ENCODE measurements at places on chromosomes 3 and 15. TPM values are rescaled to one million over a fixed set of nuclear protein-coding genes. Genes with fewer than 3 reads are reported as not detected.

The CLRN1 gene
- not detected for total RNA-seq

The VEPH1 gene
- 0.96 TPM for total RNA-seq

DNA sequence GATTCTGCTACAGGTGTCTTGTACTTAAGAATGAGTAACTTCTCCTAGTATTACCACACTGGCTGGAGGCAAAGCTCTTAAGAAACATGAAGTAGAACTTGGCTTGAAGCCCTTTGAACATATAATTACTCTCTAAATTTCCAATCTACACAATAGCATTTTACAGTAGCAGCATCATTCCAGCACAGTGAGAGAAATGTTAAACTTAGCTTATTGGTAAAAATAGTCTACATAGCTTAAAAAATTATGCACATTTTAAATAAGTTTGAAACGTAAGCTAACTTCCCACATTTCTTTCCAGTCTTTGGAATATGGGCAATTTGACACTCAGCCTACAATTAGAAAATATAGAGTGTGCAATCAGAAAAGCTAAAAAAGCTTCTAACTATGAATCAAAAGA is 32.8 kb upstream of the TOP2B start:
- H3K4me1 ChIP-seq, result no peaks in the 10 kb centered on the region
- H3K4me3 ChIP-seq, result no peak overlapping the region
- H3K27me3 ChIP-seq, result no peaks in the 10 kb centered on the region
- no peaks in the 10 kb centered on the region for H3K36me3 ChIP-seq
- H3K27ac ChIP-seq, result no peak overlapping the region

- H3K4me3 ChIP-seq, result no peak overlapping the region
- peaks cover 68% of the 10 kb centered on the region for H3K4me1 ChIP-seq
- no peaks in the 10 kb centered on the region for H3K36me3 ChIP-seq
- H3K27ac ChIP-seq, result no peak overlapping the region
Observed at GRCh38 chr3:133469140-133469731, 69.4 kb downstream of the BFSP2 start.

DNA sequence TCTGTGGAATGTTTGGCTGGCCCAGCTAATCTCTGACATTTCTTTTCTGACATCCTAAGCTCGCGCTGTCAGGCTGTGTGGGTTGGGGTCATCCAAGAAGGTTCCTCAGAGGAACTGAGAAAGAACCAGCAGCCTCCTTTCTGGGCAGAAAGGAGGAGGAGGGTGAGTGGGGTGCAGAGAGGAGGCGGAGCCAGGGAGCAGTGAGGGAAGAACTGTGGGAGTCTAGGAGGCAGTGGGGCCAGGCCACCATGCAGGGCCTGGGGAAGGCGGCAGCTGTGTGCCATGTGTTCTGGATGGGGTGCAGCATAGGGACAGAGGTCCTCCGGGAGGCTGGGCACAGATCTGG is 5.3 kb downstream of the SEMA7A start:
- H3K4me3 ChIP-seq, result no peak overlapping the region
- H3K4me1 ChIP-seq, result no peaks in the 10 kb centered on the region
- H3K36me3 ChIP-seq, result no peaks in the 10 kb centered on the region
- H3K27ac ChIP-seq, result no peak overlapping the region

DNA sequence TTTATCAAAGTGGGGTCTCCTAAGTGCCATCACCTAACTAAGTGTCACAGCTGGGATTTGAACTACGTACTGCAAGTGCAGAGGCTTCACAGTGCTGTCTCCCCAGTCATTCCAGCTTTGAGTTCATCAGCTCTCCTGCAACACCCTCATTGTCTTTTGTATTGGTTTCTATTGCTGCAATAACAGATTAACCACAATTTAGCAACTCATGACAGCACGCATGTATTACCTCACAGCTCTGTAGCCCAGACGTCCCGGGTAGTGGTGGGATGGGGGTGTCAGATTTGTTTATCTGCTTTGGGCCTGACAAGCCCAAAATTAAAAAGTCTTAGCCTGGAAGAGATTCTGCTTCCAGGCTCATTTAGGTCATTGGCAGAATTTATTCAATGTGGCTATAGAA is 220.5 kb upstream of the LRRN1 start:
- no peak overlapping the region for H3K27ac ChIP-seq
- no peak overlapping the region for H3K4me3 ChIP-seq
- no peak for DNase-seq
- no peaks in the 10 kb centered on the region for H3K27me3 ChIP-seq

DNA sequence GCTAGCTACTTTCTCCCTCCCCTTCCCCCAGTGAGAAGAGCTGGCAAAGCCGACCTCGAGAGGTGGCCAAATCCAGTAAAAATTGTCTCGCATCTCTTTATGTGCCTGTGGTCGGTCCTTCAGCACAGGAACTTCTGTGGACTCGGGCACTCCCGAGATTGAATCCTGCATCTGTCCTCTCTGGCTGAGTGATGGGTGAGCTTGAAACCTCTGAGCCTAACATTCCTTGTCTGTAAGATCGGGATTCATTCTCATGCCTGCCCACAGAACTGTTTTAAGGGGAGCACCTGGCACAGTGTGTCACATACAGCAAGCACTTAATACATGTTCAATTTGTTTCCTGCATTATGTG is 11.3 kb downstream of the CX3CR1 start:
- DNase-seq, result no peak
- H3K36me3 ChIP-seq, result no peaks in the 10 kb centered on the region
- H3K4me3 ChIP-seq, result no peak overlapping the region
- no peak overlapping the region for H3K27ac ChIP-seq

- no peak overlapping the region for H3K27ac ChIP-seq
- no peaks in the 10 kb centered on the region for H3K27me3 ChIP-seq
- DNase-seq, result no peak
- no peak overlapping the region for H3K4me3 ChIP-seq
- no peaks in the 10 kb centered on the region for H3K36me3 ChIP-seq
- no peaks in the 10 kb centered on the region for H3K4me1 ChIP-seq
Observed at GRCh38 chr3:145911016-145911415, 250.0 kb downstream of the PLOD2 start.

GRCh38 chr15:68432441-68433064 is 590 bp upstream of the ITGA11 start:
- H3K27ac ChIP-seq, result no peak overlapping the region
- H3K36me3 ChIP-seq, result no peaks in the 10 kb centered on the region
- peak overlapping the region; percentile 50 for H3K4me3 ChIP-seq

- H3K27ac ChIP-seq, result no peak overlapping the region
- no peaks in the 10 kb centered on the region for H3K36me3 ChIP-seq
- H3K4me3 ChIP-seq, result no peak overlapping the region
Observed at GRCh38 chr3:45612918-45613602, 18.5 kb downstream of the LIMD1 start.

GRCh38 chr3:9178697-9179096 is 70.7 kb downstream of the SRGAP3 start:
- H3K4me3 ChIP-seq, result no peak overlapping the region
- no peak for DNase-seq
- H3K27me3 ChIP-seq, result no peaks in the 10 kb centered on the region
- H3K36me3 ChIP-seq, result no peaks in the 10 kb centered on the region

DNA sequence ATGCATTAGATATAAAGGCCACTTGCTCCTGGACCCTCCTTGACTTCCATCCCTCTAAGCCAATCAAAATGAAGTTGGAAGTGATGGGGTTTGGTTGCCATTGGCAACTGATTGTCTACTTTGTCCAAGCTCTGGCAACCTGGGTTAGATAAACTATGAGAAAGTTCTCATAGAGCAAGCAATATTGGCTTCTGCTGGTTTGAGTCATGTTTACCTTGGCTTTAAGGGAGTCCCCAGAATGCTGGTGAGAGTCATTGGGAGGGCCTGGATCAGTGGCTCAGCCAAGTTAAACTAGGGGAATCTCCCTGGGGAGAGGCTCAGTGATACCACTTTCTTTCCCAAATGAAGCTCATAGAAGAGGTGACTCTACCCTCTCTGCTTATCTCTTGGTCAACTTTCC is 176.3 kb upstream of the ROPN1 start:
- no peaks in the 10 kb centered on the region for H3K4me1 ChIP-seq
- H3K27me3 ChIP-seq, result no peaks in the 10 kb centered on the region
- H3K27ac ChIP-seq, result no peak overlapping the region
- DNase-seq, result no peak
- no peak overlapping the region for H3K4me3 ChIP-seq

The DPPA4 gene
- 215 TPM for total RNA-seq

DNA sequence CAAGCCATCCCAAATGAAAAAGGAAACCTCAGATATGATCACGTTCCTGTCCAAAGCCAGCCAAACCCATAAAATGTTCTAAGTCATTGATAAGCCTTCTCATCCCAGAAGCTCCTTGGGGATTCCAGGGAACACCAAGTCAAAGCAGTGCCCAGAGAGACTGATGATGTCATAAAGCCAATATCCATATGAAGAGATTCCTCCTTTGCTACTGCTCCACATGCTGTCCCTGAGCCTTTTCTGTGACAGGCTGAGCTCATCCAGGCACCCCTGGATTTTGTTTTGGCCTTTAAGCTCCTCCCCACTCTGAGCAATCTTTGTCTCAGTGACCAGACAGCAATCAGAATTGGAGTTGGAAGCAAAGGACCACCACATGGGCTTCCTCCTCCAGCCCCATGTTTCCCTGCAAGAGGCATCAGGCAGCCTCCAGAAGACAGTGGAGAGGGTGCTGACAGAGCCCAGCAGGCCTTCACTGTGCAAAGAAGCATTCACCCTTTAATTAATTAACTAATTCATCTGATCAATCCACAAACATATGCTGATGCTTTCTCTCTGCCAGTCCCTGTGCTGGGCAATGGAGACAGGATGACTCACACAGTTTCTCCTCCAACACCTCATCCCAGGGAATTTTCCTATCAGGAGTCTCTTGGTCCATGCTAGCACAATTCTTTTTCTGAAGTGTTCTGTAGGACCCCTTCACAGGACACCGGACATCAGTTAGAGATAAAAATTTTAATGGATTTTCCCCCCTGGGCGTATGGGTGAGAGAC is 25.0 kb downstream of the MEX3B start:
- no peak overlapping the region for H3K4me3 ChIP-seq
- DNase-seq, result peak; percentile 6
- H3K36me3 ChIP-seq, result no peaks in the 10 kb centered on the region
- no peak overlapping the region for H3K27ac ChIP-seq
- H3K27me3 ChIP-seq, result no peaks in the 10 kb centered on the region
- no peaks in the 10 kb centered on the region for H3K4me1 ChIP-seq

- H3K36me3 ChIP-seq, result no peaks in the 10 kb centered on the region
- peaks cover 7% of the 10 kb centered on the region for H3K4me1 ChIP-seq
- no peak overlapping the region for H3K27ac ChIP-seq
Observed at GRCh38 chr3:129942296-129942695, 32.2 kb upstream of the TRH start.

The CDCP1 gene
- total RNA-seq, result 0.12 TPM

GRCh38 chr3:58722561-58722960 is 56.0 kb upstream of the FAM3D start:
- no peaks in the 10 kb centered on the region for H3K27me3 ChIP-seq
- no peaks in the 10 kb centered on the region for H3K36me3 ChIP-seq
- no peak overlapping the region for H3K27ac ChIP-seq
- DNase-seq, result no peak
- peaks cover 13% of the 10 kb centered on the region for H3K4me1 ChIP-seq

GRCh38 chr3:129352045-129352444 is 73.4 kb downstream of the HMCES start:
- no peaks in the 10 kb centered on the region for H3K27me3 ChIP-seq
- no peak for DNase-seq
- H3K4me1 ChIP-seq, result no peaks in the 10 kb centered on the region
- H3K27ac ChIP-seq, result no peak overlapping the region
- no peaks in the 10 kb centered on the region for H3K36me3 ChIP-seq
- H3K4me3 ChIP-seq, result no peak overlapping the region

- peaks cover 30% of the 10 kb centered on the region for H3K4me1 ChIP-seq
- H3K27ac ChIP-seq, result peak overlapping the region; percentile 92
- peaks cover 14% of the 10 kb centered on the region for H3K36me3 ChIP-seq
- H3K4me3 ChIP-seq, result peak overlapping the region; percentile 92
- H3K27me3 ChIP-seq, result no peaks in the 10 kb centered on the region
- DNase-seq, result peak; percentile 49
Observed at GRCh38 chr3:51391566-51392354, 675 bp downstream of the RBM15B start.

DNA sequence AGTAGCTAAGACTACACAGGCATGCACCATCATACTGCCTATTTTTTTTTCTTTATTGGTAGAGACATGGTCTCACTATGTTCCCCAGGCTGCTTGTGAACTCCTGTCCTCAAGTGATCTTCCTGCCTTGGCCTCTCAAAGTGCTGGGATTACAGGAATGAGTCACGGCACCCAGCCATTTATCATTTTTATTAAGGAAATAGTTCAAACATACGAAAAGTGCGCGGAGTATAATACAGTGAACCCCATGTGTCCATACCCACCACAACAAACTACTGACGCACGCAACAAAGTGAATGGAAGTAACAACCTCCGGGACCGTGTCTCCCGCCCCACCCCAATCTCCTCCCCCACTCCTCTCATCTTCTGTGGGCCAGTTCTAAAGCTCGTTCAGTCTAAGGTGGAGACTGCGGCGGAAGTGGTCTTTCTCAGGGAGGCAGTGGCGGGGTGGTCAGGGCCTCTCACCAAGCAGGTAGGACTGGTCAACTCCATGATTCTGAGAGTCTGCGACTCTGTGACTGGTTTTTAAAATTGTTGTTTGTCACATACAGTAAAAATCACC is 42.1 kb downstream of the DNAJB8 start:
- peaks cover 54% of the 10 kb centered on the region for H3K27me3 ChIP-seq
- H3K4me3 ChIP-seq, result no peak overlapping the region
- DNase-seq, result no peak
- H3K4me1 ChIP-seq, result peaks cover 3% of the 10 kb centered on the region
- H3K36me3 ChIP-seq, result no peaks in the 10 kb centered on the region
- no peak overlapping the region for H3K27ac ChIP-seq

DNA sequence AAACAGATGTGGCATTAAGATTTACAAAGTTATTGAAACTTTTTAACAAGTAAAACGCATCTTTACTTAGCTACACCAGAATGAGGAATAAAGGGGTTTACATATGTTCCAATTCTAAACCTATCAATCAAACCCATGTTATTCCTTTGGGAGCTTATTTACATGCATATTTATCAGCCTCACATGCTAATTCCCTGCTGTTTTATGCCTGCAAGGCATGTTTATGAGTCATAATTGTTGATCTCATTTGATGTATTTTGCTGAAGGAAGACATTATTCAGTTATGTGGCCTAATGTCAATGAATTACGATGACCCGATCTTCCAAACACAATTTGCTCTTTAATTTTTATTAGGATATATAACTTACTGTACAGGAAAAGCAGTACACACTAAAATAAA is 272.9 kb downstream of the TBC1D5 start:
- no peaks in the 10 kb centered on the region for H3K36me3 ChIP-seq
- DNase-seq, result no peak
- H3K27me3 ChIP-seq, result no peaks in the 10 kb centered on the region
- H3K4me3 ChIP-seq, result no peak overlapping the region
- no peaks in the 10 kb centered on the region for H3K4me1 ChIP-seq
- H3K27ac ChIP-seq, result no peak overlapping the region

The CPEB1 gene
- 2.1 TPM for total RNA-seq

The TMEM108 gene
- total RNA-seq, result 4.8 TPM

GRCh38 chr3:134371542-134372324 is 2.5 kb downstream of the AMOTL2 start:
- peaks cover 46% of the 10 kb centered on the region for H3K4me1 ChIP-seq
- peaks cover 18% of the 10 kb centered on the region for H3K27me3 ChIP-seq
- peak overlapping the region; percentile 99 for H3K4me3 ChIP-seq

Data from neural progenitor cell (in vitro differentiated cells).